ENCODE measurements at places on chromosomes 1 and 21. TPM values are rescaled to one million over a fixed set of nuclear protein-coding genes. Genes with fewer than 3 reads are reported as not detected.
A peak's percentile ranks its signal among the peaks of the same experiment; 100 is the strongest.

GRCh38 chr1:180519846-180520245 lies 17.5 kb upstream of the ACBD6 start:
- no peak for DNase-seq

DNA sequence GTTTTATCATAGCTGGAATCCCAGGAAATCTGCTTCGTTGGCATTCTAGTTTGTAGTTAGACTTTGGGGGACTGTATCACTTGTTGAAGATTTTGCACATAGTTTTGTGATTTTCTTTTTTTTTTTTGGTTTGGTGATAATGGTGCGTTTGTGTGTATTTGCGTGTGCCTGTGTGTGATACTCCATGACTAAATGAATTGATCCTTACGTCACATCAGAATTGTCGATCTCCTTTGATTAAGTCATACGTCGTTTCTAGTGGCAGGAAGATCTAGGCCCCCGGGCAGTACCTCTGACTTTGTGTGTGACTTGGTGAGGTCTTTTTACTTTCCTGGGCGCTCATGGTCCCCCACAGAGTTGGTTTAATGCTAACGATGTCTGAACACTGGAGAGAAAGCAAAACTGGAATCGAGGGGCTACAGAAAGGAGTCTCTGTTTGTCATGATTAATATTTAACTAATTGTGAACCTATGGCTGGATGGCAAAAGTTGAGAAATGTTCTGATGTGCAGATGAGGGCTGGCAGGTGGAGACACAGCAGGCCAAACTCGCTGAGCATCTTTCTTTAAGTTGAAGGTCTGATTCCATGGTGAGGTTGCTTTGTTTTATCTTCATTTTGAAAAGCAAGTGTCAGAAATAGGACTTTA lies 2.4 kb downstream of the RASSF5 start:
- no peak for DNase-seq

- no peak for DNase-seq
Measured at GRCh38 chr1:201369209-201369608, 8.3 kb downstream of the TNNT2 start.

DNA sequence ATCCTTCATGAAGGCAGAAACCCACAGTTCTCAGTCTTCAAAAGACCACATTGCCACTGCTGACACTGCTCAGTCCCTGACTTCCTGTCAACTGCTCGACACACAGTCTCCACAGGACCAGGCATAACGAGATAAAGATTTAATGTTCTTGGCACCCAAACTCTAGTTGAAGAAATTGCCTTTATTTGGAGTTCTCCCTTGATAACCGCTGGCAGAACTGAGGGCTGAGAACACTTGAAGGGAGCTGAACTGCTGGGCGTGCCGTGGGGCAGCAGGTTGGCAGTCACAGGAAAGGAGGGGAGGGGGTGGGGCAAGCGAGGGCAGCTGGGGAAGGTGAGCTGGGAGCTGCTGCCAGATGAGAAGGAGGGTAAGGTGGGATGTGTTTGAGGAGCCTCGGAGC lies 15.9 kb downstream of the HENMT1 start:
- peak; percentile 67 for DNase-seq

DNA sequence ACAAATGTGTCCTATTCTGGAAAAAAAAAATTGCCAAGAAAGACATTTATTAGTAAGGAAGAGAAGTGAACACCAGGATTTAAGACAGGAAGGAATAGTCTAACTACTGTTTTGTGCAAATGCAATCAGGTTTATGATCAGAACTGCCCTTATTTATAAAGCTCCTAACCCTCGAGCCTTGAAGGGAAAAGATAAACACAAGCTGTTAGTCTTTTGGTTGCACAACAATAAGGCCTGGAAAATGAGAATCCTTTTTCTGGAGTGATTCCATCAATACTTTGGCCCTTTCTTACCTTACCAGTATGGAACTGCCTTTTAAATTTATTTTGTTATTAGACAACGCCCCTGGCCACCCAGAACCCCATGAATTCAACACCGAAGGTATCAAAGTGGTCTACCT lies 52.9 kb downstream of the SNRPE start:
- no peak for DNase-seq

GRCh38 chr1:6989212-6990159 lies 204.2 kb downstream of the CAMTA1 start:
- DNase-seq, result no peak

- DNase-seq, result no peak
Measured at GRCh38 chr1:151606857-151607256, 5.0 kb upstream of the SNX27 start.

DNA sequence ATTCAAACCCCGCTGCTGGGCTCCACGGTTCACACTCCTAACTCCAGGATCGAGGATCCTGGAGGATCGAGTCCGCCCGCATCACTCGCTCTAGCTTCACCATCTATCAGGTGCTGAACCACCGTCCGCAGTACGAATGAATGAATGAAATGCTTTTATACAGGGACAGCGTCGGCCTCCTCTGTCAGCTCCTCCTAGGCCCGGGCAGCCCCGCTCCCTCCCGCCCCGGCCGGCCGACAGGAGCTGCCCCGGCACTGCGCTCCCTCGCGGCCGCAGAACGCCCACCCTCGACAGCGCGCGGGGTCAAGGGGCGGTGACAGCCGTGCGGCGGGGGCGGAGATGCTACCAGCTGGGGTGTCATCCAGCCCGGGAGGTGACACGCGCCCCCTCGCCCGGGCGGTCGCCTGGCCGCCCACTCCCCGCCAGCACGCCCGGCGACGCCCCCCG lies 520 bp downstream of the ZBTB17 start:
- peak; percentile 54 for DNase-seq

DNA sequence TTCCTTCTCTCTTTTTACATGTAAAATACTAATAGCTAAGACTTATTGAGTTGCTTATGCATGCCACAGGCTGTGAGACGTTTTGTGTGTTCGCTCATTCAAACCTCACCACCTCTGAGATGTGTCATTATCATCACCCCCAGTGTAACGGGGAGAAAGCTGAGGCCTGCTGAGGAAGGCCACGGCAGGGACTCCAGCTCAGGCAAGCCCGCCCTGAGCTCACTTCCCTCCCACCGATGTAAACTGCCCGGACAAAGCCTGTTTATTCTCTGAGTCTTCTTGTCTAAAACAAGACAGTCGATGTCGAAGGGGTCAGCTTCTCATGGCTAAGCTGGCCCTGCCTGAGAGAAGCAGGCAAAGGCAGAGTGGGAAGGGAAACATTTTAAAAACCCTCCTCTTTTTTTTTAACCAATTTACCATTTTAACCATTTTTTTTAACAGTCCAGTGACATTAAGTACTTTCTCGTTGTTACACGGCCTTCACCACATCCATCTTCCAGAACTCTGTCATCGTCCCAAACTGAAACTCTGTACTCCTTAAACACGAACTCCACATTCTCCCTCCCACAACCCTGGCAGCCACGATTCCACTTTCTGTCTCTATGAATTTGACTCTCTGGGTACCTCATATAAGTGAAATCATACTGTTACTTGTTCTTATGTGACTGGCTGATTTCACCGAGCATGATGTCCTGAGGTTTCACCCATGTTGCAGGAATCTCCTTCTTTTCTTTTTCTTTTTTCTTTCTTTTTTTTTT lies 204.8 kb upstream of the GALNT2 start:
- DNase-seq, result no peak

- no peak for DNase-seq
Measured at GRCh38 chr1:19313961-19314882, 2.1 kb downstream of the SLC66A1 start.

DNA sequence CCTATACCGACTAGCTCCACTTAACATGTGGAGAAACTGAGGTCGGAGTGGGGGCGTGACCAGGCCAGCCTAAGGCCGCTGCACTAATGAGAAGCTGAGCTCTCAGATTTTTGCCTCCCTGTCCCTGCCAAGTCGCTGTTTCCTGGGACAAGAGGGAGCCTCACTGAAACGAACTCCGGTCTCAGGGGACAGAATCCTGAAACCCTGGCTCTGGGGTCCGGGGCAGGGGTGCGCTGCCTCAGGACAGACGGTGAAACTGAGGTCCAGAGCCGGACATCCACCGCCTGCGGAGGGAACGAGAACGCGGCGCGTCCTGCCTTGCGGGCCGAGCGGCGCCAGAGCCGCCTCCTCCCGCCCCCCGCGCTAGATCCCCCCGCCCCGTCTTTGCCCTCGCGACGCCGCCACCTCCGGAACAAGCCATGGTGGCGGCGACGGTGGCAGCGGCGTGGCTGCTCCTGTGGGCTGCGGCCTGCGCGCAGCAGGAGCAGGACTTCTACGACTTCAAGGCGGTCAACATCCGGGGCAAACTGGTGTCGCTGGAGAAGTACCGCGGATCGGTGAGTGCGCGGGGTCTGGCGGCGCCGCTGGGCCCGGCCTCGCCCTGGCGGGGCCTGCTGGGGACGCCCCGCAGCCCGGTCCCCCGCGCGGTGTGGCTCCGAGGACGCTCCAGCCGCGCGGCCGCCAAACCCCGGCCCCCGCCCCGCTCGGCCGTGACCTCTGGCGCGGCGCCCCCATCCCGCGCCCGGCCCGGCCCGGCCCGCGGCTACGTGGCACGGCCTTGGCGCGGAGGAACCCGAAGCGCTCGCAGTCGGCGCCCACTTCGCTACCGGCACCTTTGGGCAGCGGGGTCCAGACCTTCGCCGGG lies at the start of gene GPX7:
TSS of gene GPX7 (plus strand) at position 381 of the 865 bp plus-strand sequence. CDS start at position 420, 39 bp downstream.
- DNase-seq, result peak; percentile 20

DNA sequence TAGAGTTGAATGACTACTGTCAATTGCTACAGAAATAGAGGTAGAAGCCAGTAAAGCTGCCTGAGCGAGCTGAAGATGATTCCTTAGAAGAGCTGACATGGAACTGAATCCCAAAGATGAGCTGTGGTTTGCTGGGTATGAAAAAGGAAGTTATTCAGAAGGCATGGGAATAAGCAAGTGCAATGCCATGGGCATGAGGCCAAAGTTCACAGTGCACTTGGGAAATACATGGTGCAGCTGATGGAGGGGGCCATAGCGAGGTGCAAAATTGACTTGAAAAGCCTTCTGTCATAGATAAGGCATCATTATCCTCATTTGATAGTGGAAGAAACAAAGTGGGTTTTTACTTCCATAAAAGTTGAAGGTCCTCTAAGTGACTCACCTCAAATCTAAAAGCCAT lies 88.6 kb downstream of the NEK7 start:
- DNase-seq, result no peak

Gene TNFAIP8L2
- total RNA-seq, result 0.72 TPM

Gene GPR25
- total RNA-seq, result 0.19 TPM

Measured in colonic mucosa (tissue), 4 donors.